ENCODE measurements at places on chromosomes 7 and 10.
A peak's percentile ranks its signal among the peaks of the same experiment; 100 is the strongest.

GRCh38 chr10:84957427-84957826, 629.0 kb downstream of the CCSER2 start:
- no peak for DNase-seq

GRCh38 chr10:67622511-67622910, 73.5 kb downstream of the CTNNA3 start:
- no peak for DNase-seq

GRCh38 chr7:143216151-143216550, 5.7 kb upstream of the TAS2R40 start:
- no peak for DNase-seq

GRCh38 chr7:33673029-33673700, 232.2 kb upstream of the BMPER start:
- no peak for DNase-seq

DNA sequence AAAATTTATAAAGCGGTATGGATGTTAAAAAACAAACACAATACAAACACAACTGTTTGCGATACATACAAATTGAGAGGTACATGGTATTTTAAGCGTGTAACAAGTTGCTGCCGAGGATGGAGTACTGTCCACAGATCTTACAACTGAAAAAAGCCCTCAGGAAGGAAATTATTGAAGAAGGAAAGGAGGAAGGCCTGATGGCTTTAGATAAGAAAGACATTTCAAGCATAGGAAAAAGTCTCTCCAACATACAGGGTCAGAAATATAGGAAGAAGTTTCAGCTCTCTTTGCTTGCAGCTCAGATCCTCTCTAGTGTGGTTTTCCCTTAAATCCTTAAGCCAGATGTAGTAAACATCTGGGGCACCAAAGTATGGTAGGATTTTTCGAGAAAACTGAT, 25.0 kb downstream of the RBM28 start:
- no peak for DNase-seq

DNA sequence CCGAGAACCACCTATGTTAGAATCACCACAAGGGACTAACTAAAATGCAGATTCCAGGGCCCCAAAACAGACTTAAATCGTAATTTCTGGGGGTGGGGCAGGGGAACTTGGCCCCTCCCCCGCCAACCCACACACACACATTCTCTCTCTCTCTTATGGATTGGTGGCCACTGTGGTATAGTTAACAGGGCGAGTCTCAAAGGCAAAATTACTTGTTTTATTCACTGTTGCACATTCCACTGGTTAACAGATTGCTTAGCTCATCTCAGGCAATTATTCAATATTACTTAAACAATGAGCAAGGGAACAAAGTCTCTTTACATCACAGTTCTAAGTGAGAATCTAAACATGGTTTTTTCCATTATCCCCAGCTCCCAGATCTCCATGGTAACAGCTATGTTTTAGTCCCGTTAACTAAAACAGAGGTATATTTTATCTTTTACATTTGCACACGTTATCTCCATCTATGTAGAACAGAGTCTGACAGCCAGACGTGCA, 38.5 kb downstream of the IGF2BP3 start:
- no peak for DNase-seq

DNA sequence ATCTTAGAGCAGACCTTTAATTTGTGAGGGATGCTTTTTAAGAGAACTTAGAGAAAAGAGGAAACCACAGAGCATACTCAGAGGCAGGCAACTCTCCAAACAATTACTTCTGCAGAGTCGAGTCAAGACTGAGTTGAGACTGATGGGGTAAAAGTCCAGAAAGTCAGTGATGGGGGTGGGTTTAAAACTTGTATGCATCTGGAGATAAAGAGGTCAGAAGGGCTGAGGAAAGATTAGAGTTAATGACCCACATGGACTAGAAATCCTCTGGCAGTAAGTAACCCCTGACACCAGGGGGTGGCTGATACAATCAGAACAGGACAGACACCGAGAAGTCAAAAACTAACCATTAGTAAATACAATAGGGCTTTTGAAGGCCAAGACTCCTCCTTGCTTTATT, 42.4 kb upstream of the SEPTIN7 start:
- DNase-seq, result no peak

DNA sequence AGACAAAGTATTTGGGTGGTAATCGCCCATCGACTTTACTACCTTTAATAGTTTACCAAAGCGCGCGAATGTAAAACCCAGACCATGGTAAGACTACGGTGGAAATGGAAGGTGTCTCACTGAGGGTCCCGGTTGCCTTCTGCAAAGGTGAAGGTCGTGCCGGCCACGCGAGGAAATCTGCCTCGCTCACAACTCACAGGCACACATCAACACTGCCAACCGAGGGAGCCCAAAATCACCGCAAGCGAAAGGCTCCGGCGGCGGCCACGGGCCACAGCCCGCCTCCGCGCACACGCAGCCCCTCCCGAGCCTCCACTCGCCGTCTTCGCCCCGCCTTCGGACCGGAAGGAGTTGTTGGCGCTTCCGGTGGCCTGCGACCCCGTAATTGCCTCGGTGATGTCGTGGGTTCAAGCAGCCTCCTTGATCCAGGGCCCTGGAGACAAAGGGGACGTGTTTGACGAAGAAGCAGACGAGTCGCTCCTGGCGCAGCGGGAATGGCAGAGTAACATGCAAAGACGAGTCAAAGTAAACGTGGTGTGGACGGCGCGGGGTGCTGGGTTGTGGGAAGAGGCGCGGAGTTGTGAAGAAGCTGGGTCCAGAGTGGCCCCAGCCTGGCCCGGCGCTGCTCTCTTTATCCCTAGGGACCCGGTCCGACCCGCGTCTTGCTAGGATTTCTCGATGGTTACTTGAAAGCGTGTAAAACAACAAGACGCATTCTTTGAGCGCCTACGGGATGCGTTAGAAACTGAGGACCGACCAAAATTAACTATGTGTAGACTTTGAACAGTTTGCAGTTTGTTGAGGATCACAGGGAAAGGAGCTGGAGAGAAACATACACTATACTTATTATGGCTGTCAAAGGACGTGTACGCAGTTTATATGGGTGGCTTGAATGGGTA, at the start of gene YAE1:
Gene YAE1, plus strand, starts transcription at position 382 of the 899 bp plus-strand sequence. Its CDS starts 15 bp downstream, at position 397.
- DNase-seq, result peak; percentile 75
